WTC11 (cell line): ENCODE measurements at places on chromosomes 11 and 22.

DNA sequence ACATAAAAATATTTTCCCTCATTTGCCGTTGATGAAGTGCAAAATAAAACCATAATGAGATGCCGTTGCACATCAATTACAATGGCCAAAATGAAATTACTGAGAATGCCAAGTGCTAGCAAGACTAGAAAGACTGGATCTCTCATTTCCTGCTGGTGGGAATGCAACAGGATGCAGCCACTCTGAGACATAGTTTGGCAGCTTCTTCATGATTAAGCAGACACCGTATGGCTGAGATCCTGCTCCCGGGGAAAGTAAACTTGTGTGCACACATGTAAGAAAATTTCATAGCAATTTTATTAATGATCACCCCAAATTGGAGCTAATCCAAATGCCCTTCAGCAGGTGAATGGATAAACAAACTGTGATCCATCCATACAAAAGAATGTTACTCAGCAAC, 1013.2 kb downstream of the TBC1D22A start:
- no peak for DNase-seq

- DNase-seq, result no peak
Measured at GRCh38 chr11:86398106-86398505, 23.4 kb downstream of the CCDC81 start.

GRCh38 chr22:42960531-42961399, 54.2 kb downstream of the PACSIN2 start:
- DNase-seq, result no peak

DNA sequence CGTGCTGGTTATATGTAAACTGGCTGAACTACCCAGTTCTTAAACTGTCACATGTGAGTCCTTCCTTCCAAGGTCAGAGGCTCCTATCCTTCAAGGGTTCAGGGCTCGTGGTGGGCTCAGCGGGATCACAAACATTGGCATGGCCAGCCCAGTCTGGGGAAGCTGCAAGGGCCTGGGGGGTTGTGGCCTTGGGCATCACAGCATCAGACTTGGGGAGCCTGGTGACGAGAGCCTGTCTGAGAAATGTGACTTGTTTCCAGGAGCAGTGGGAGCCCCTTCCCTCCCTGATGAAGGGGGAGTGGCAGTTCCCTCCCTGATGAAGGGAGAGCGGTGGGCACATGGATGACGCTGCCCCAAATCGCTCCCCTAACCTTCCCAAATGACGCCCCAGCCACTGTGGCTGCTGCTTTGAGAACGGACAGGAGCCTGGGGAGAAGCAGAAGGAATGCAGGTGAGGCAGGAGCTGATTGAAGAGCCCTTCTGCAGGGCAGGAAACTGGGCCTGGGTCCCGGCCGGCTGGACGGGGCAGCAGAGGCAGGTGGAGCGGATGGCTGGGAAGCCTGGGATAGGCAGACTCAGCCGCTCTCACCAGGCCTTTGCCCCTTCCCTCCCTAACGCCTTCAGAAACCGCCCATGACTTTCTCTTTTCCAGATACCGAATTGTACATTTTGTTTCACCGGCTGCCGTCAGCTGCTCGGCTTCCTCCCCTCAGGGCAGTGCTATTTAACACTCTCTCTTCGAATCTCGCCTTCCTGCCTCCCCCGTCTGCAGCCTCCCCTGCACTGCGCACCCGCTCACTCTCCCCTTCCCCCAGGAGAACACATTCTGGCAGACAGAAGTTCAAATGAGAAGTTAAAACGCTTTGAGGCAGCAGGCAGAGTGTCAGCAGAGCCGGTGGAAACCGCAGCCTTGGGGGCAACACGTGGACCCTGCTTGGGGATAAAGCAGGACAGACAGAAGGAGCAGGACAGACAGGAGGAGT, 1486.7 kb downstream of the BRD1 start:
- no peak for DNase-seq

GRCh38 chr22:47294576-47294975, 532.1 kb downstream of the TBC1D22A start:
- no peak for DNase-seq

DNA sequence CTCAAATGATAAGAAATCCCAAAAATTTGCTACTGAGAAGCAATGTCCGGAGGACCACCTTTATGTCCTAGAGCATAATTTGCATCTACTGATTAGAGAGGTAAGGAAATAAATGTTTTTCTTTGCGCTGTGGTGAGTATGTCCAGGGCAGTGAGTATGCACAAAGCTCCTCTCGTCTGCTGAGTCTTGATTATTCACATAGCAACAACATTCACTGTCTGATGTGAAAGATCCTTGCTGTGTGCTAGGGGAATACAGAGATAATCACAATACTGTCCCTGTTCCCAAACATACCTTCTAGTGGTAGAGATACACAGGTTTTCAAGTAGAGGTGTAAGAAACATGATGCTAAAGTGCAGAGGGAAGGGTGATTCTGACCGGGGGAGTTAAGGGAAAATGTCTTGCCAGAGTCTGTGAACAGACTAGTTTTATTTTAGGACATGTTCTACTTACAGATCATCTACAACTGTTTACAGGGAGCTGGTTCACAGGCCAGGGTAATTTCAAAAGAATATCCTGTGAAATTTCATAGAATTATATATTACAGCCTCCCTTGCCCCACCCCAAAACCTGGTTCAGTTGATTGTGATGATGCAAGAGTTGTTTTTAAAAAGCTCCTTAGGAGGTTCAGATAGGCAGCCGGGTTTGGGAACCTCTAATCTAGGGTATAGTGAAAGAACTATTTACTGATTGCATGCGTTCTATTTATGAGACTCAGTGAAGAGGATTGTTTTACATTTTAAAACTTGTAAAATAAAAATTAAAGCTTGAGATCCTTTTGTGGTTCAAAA, 12.6 kb downstream of the MED17 start:
- no peak for DNase-seq

- DNase-seq, result no peak
Measured at GRCh38 chr11:14742849-14743559, 99.4 kb downstream of the PDE3B start.

GRCh38 chr11:114664641-114665040, 13.7 kb upstream of the NXPE2 start:
- no peak for DNase-seq
